DMS153 (cell line): ENCODE measurements at places on chromosomes 5 and 9.

DNA sequence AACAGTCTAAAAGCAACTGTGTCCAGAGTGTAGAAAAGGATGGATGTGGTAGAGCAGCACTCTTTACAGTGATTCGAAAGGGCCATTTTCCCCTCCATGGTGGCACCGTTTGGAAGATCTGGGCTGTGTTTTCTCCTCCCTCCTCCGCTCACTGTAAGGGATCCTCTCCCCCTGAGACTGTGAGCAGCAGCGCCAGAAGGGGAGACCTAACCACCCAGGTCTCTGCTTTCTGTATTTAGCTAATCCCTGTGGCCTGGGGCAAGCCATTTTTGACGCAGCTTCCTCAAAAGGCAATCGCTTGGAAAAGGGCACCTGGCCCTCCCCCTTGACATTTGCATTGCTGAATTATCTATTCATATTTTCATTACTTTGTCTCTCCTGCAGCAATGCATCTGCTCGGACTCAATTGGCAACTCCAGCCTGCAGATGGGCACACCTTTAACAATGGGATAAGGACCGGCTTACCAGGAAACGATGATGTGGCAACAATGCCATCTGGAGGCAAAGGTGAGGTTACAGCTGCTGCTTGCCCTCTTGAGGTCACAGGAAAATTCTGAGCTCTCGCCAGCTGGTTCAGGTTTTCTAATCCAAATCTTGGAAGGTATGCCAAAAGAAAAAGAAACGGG is 244.3 kb upstream of the WWC1 start:
- peak; percentile 42 for DNase-seq

GRCh38 chr5:33969572-33970452 is 14.7 kb downstream of the SLC45A2 start:
- peak; percentile 46 for DNase-seq

DNA sequence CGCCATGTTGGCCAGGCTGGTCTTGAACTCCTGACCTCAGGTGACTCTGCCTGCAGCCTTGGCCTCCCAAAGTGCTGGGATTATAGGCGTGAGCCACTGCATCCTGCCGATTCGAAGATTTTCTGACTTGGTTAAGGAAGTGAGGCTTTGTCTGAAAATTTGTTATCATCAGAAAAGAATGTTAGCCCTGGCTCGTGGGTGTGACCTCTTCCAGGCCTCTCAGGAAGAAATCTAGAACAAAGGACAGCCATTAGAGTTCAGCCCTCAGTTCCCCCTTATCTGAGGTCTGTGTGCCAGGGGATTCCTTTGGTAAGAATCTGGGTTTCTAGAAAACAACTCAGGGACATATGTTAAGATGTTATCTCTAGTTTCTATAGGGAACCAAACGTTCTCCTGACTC is 6.2 kb downstream of the OR2S2 start:
- no peak for DNase-seq

- DNase-seq, result no peak
These were observed 71.9 kb upstream of the GRHPR start for GRCh38 chr9:37350486-37351190.

GRCh38 chr5:168793841-168794837 is 215.0 kb upstream of the PANK3 start:
- no peak for DNase-seq

DNA sequence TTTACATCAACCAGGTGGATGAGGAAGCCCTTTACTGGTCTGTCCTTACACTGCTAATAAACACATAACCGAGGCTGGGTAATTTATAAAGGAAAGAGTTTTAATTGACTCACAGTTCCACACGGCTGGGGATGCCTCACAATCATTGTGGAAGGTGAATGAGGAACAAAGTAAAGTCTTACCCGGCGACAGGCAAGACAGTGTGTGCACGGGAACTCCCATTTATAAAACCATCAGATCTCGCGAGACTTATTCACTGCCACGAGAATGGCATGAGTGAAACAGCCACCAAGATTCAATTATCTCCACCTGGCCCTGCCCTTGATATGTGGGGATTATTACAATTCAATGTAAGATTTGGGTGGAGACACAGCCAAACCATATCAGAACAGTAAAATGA is 67.3 kb upstream of the GRAMD2B start:
- no peak for DNase-seq

GRCh38 chr5:72940082-72940481 is 15.8 kb upstream of the FCHO2 start:
- DNase-seq, result no peak

DNA sequence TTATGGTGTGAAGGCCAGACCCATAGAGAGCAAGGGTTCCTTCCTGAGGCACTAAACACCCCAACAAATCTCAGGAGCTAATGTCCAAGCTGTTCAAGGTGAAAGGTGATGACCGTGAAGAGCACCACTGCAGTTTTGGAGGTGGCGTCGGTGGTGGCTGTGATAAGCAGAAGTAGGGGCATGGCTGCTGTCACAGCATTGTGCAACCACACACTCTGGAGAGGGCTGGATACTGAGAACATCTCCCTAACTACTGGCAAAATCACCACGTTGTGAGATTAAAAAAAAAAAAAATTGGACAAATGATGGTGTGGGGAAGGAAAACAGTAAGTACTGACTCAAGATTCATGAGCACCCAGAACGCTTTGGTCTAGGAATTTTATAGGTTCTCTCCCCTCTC is 156.5 kb downstream of the PJA2 start:
- no peak for DNase-seq

- no peak for DNase-seq
These were observed 21.3 kb downstream of the TRMO start for GRCh38 chr9:97900738-97901565.
